Activated CD4-positive, alpha-beta T cell treated with anti-CD3 and anti-CD28 coated beads for 36 hours (primary cell): ENCODE measurements at places on chromosomes 5 and 9. TPM values are rescaled to one million over a fixed set of nuclear protein-coding genes. Genes with fewer than 3 reads are reported as not detected.

- H3K36me3 ChIP-seq: no peaks in the 10 kb centered on the region
- H3K4me1 ChIP-seq: peaks cover 26% of the 10 kb centered on the region
- DNase-seq: no peak
- no peaks in the 10 kb centered on the region for H3K27me3 ChIP-seq
- H3K4me3 ChIP-seq: no peak overlapping the region
Measured at GRCh38 chr9:129612123-129612522, 8.8 kb downstream of the C9orf50 start.

DNA sequence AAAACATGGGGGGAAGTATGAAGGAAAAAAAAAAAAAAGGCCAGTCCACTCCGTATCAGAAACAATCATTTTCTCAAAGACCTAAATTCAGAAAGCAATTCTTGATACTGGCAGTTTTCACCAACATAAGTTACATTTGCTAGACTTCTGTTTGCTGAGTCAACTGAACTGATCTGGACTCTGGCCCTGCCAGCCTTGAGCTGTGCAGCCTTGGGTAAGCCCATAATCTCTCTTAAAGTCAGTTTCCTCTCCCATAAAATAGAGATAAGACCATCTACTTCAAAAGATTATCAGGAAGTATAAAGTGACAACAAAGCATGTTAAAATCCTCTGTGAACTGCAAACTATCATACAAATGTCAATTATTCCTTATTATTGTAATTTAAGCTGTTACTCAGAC, 106.8 kb downstream of the MAPKAP1 start:
- H3K4me1 ChIP-seq: peaks cover 22% of the 10 kb centered on the region
- peaks cover 7% of the 10 kb centered on the region for H3K36me3 ChIP-seq
- H3K27ac ChIP-seq: no peak overlapping the region

GRCh38 chr5:149205625-149206523, 64.6 kb downstream of the ABLIM3 start:
- H3K4me1 ChIP-seq: no peaks in the 10 kb centered on the region
- H3K36me3 ChIP-seq: no peaks in the 10 kb centered on the region

DNA sequence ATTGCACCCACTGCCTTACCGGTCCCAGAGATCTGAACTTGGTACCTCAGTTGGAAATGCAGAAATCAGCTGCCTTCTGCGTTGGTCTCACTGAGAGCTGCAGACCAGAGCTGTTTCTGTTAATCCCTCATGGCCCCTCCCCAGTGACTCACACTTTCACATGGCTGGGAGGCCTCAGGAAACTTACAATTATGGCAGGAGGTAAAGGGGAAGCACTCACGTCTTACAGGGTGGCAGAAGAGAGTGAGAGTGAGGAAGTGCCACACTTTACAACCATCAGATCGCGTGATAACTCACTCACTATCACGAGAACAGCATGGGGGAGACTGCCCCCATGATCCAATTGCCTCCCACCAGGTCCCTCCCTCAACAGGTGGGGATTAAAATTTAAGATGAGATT, 648.5 kb downstream of the MTRR start:
- no peaks in the 10 kb centered on the region for H3K4me1 ChIP-seq
- no peak overlapping the region for H3K27ac ChIP-seq
- no peak overlapping the region for H3K4me3 ChIP-seq
- H3K27me3 ChIP-seq: peaks cover 2% of the 10 kb centered on the region
- DNase-seq: no peak
- H3K36me3 ChIP-seq: no peaks in the 10 kb centered on the region

DNA sequence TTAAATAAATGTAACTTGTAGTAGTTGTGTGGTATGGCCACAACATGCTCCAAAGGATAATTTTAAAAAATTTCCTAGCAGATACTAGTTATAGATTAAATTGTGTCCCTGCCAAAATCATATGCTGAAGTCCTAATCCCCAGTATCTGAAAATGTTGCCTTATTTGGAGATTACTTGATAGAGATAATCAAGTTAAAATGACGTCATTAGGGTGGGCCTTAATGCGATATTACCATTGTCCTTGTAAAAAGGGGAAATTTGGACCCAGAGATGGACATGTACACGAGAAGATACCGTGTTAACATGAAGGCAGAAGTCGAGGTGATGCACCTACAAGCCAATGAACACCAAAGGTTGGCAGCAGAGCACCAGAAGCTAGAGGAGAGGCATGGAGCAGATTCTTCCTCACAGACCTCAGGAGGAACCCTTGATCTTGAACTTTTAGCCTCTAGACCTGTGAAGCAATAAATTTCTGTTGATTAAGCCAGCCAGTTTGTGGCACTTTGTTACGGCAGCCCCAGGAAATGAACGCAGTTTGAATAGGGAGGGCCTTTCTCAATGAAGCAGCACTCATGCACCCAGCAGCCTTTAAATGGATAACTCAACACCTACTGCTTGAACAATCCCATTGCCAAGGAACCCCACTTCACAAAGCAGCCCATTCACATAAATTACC, 148.9 kb downstream of the ARHGAP26 start:
- no peak overlapping the region for H3K4me3 ChIP-seq
- peaks cover 9% of the 10 kb centered on the region for H3K4me1 ChIP-seq
- no peak for DNase-seq
- no peaks in the 10 kb centered on the region for H3K27me3 ChIP-seq

The TNFSF8 gene
- total RNA-seq: 48.2 TPM

The TMEM161B gene
- 20.1 TPM for total RNA-seq

- no peak overlapping the region for H3K4me3 ChIP-seq
- H3K27me3 ChIP-seq: no peaks in the 10 kb centered on the region
- no peaks in the 10 kb centered on the region for H3K4me1 ChIP-seq
- no peak for DNase-seq
Measured at GRCh38 chr5:61637566-61637965, 305.5 kb downstream of the ZSWIM6 start.

GRCh38 chr9:69070201-69070600, 34.6 kb downstream of the FXN start:
- no peaks in the 10 kb centered on the region for H3K4me1 ChIP-seq
- H3K4me3 ChIP-seq: no peak overlapping the region
- H3K36me3 ChIP-seq: peaks cover 33% of the 10 kb centered on the region
- no peak overlapping the region for H3K27ac ChIP-seq
